Central memory CD4-positive, alpha-beta T cell (primary cell): ENCODE measurements at places on chromosomes 3 and 15.

- DNase-seq, result no peak
These were observed 390.4 kb downstream of the ZBTB20 start for GRCh38 chr3:114756506-114757279.

- no peak for DNase-seq
These were observed 27.0 kb downstream of the NDUFB4 start for GRCh38 chr3:120622870-120623726.

- DNase-seq, result no peak
These were observed 23.7 kb downstream of the APH1B start for GRCh38 chr15:63301088-63301487.

DNA sequence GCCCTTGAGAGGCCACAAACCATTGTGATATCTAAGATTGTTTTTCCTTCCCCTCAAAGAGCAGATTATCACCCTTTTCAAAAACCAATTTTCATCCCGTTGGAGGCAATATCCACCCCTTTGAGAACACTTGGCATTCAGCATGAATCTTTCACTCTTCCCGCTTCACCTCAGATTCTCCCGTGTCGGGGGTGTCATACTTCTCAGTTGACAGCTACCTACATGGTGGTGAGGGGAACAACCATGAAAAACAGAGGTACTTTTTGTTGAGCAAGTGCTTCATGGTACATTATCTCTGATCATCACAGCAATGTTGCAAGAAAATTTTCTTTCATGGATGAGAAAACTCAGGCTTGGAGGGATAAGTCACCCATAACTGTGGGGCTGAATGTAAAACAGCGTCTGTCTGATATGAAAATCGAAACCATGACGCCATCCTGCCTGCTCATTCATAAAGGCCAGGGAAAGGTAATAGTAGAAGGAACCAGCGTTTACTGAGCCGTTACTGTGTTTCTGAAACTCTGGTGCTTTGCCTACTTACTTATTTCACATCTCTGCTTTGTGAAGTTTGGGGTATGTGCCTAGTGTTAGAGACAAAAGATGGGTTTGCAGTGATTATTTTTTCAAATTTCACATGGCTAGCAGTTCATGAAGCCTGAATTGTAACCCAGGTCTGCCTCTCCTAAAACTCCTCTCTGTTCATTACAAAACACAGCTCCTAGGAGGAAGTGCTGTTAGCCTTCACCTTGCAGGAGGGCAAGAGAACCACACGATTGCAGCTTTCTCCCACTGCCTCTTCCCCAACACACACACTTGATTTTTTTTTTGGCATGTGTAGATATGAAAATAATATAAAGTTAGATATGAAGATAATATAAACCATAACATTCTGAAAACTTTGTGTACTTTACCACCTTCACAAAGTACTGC, 35.4 kb downstream of the SV2B start:
- DNase-seq, result no peak

GRCh38 chr3:86629511-86629910, 361.4 kb downstream of the VGLL3 start:
- no peak for DNase-seq

DNA sequence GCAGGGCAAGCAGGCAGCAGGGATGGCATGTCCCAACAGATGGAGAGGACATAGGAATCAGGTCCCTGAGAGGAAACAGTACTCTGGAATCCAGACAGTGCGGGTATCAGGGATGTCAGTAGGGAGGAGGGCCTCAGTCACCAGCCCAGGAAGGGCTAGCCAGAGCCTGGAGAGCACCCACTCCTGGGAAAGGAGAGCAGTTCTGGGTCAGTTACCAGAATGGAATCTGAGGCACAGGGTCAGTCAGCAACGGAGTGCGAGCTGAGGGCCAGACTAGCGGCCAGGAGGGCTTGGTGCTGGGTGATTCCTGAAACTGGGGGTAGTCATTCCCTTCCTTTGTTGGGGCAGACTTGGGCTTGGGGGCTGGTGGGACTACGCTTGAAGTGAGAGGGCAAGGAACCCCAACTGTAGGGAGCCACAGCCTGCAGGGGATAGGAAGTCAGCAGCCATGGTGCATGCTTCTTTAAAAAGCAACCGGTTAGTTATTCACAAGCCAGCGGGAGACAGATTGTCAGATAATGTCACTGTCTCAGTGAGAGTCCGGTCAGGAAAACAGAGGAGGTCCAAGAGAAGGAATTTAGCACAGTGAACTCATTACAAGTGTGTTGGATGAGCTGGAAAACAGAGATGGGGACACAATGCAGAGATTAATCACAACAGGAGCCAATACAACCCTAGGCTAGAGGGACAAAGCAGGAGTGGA, 27.9 kb downstream of the PLA1A start:
- no peak for DNase-seq

DNA sequence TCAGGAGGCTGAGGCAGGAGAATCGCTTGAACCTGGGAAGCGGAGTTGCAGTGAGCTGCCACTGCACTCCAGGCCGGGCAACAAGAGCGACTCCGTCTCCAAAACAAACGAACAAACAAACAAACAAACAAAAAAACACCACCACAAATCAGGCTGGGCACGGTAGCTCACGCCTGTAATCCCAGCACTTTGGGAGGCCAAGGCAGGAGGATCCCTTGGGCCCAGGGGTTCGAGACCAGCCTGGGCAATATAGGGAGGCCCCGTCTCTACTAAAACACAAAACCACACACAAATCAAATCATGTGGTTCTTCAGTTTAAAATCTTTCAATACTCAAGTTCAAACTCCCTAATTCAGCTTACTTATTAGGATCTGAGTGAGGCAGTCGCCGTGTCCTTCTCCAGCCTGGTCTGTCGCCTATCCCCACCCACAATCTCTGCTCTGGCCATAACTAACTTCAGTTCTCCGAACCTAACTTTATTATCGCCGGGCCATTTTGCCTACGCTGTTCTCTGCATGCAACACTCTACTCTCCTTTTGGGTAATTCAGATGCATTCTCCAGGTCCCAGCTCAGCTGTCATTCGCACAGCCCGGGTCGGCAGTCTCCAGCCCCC, 660 bp upstream of the RTF1 start:
- DNase-seq, result no peak

- peak; percentile 84 for DNase-seq
These were observed 13.6 kb downstream of the WNT7A start for GRCh38 chr3:13866041-13866965.

- DNase-seq, result no peak
These were observed 52.8 kb downstream of the GPR160 start for GRCh38 chr3:170090601-170090981.

GRCh38 chr3:108833611-108834010, 11.0 kb downstream of the TRAT1 start:
- DNase-seq, result no peak

GRCh38 chr15:65263313-65263712, 23.4 kb downstream of the PARP16 start:
- no peak for DNase-seq

- no peak for DNase-seq
These were observed 515.9 kb downstream of the RBMS3 start for GRCh38 chr3:29796808-29797207.

- DNase-seq, result no peak
These were observed 13.9 kb upstream of the HES1 start for GRCh38 chr3:194121891-194122631.

DNA sequence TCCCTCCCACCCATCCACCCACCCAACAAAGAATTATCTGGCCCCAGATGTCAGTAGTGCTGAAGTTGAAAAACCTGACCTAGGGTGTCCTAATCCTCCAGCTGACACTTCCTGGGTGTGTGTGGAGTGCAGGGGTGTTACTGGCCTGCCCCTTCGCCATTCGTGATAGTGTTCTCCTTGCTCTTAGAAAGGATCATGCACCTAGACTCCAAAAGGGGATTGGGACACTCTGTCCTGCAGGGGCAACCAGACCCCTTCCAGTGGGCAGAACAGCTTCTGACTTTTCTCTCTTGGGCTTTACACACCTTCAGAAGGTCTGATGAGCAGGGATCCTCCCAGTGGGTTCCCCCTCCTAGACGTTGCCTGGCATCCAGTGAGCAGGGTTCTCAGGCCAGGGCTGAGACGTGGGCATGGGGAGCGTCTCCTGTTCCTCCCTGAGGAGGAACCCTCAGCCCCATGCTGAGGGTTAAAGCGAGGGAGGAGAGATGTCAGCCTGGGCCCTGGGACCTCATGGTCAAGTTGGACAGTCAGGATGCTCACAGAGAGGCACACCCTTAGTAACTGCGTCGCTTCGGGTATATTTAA, 75.0 kb downstream of the AAGAB start:
- no peak for DNase-seq

- DNase-seq, result no peak
These were observed 57.4 kb downstream of the OSTN start for GRCh38 chr3:191256405-191256804.

DNA sequence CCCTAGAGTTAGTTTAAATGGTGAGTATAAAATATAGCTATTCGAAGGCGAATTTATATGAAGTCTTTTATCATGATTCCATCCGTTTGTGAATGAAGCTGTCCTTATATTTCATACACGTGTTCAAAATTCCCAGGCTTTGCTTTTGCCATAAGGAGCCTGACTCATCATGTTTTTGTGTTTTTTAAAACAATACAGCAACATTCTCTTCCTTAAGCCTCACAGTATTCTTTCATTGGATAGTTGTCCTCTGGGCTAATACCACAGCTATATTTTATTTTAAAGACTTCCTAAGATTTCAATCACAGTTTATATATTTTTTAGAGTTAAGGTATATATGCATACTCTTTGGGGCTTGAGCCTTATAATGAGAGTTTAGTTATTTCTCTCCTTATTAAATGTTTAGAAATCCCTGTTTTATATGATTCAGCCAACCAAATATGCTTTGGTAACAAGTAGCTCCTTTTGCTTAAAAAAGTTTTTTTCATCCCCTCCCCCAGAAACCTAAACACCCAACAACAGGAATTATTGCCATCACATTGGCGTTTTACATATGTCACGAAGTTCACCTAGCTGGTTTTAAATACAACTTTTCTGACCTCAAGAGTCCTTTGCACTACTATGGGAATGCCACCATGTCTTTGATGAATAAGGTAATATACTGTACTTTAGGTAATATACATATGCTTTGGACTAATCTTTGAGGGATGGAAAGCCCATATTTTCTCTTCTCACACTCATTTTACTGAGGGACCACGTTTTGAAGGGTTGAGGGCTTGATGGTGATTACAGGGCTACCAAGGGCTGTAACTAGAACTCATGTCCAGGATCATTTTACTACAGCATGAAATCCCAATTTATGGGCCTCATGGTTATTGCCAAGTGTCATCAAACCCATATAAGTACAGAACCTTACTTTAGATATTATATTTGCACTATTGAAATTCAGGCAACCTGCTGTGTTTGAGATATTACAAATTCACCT, 28.5 kb downstream of the ST3GAL6 start:
- DNase-seq, result no peak

DNA sequence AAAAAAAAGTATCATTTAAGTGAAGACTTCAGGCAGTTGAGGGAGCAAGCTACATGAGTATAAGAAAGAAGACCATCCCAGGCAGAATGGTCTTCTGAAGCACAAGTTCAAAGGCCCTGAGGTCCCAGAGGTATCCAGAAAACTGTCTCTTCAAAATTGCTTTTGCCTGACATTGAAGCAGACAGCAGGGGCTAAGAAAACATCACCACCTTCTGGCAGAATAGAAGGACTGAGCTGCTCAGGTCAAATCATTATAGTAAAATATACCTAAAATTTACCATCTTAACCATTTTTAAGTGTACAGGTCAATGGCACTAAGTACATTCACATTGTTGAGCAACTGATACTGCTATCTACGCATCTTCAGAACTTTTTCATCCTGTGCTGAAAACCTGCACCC, 16.4 kb downstream of the GPR160 start:
- DNase-seq, result no peak

- no peak for DNase-seq
These were observed 28.2 kb downstream of the UBE3A start for GRCh38 chr15:25410649-25411048.

- no peak for DNase-seq
These were observed 133.3 kb downstream of the SUCLG2 start for GRCh38 chr3:67521053-67521646.

- DNase-seq, result no peak
These were observed 308.0 kb upstream of the THRB start for GRCh38 chr3:24802614-24803013.

GRCh38 chr3:151909681-151910405, 36.4 kb downstream of the SUCNR1 start:
- DNase-seq, result no peak

- no peak for DNase-seq
These were observed 193.9 kb upstream of the UBE2E1 start for GRCh38 chr3:23611737-23612295.

GRCh38 chr15:65394936-65395335, 17.1 kb upstream of the IGDCC3 start:
- no peak for DNase-seq

GRCh38 chr3:32352563-32352962, 39.1 kb upstream of the CMTM7 start:
- DNase-seq, result no peak

GRCh38 chr3:17234382-17234781, 349.6 kb downstream of the PLCL2 start:
- no peak for DNase-seq

DNA sequence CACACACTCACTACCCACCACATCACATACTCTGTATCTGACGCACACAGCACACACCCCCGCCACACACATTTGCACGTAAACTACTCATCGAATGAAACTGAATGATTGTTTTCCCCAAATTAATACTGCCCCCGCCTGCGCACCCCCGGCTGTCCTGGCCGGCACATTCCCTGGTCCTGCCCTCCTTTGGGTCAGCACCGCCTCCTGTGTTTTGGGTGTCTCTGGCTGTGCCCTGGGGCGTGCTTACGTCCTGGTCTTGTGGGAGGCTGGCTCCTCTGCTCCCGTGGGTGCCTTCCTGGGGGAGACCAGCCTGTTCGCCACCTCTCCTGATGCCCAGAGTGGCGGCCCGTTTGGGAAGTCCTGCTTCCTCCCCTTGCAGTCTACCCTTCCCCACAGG, 30.2 kb downstream of the APBA2 start:
- DNase-seq, result no peak

- no peak for DNase-seq
These were observed 1.4 kb downstream of the PTPRG start for GRCh38 chr3:61562721-61563312.

DNA sequence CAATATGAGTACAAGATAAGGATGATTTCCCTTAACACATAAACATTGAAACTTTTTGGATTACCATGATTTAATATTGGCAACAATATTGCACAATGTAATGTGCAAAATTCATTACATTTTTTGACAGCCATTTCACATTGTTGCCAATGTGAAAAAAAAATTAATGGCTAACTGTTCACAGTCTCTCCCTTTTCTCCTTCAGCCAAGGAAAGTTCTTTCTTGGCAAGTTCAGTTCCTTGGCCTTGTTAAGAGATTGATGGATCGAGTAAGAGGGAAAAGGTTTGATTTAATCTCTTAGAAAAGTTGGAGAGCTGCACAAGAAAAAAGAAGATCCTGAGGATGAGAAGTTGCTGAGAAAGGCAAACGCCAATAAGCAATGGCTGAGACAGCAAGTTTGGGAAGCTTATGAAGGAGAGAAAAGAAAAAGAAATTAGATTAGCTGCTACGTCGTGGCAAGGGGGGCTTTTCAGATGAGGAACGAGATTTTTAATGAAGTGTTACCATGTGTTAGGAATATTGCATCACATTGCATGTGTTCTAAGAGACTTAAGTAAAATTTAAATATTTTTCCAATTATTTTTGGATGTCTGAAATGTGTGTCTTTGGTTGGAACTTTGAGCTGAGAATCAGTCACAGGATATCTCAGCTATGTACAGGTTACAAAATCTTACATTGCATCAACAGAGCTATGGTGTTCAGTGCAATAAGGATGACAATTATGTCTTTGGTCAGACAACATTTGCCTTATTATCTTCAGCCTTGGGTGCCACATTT, 61.4 kb upstream of the ZNF280D start:
- DNase-seq, result no peak
